Pulmonary artery endothelial cell (primary cell): ENCODE measurements at places on chromosomes 5 and 9. TPM values are rescaled to one million over a fixed set of nuclear protein-coding genes. Genes with fewer than 3 reads are reported as not detected.

GRCh38 chr5:39194466-39195136, 24.8 kb downstream of the FYB1 start:
- DNase-seq = no peak

GRCh38 chr5:9105851-9106250, 440.0 kb downstream of the SEMA5A start:
- no peak for DNase-seq

DNA sequence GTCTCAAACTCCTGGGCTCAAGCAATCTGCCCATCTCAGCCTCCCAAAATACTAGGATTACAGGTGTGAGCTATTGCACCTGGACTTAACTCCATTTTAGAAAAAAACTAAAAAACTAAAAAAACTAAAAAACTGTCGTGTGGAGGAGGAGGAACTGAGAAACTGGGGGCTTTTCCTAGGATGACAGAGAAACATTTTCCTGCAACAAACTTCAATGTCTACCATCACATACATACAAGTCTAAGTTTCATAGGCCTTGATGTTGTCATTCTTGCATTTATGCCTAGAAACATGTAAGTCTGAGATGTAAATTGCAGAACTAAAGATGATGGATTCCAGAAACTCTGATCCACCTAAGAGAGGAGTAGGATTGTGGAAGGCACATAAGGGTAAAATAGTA, 556.8 kb downstream of the RAB3C start:
- no peak for DNase-seq

DNA sequence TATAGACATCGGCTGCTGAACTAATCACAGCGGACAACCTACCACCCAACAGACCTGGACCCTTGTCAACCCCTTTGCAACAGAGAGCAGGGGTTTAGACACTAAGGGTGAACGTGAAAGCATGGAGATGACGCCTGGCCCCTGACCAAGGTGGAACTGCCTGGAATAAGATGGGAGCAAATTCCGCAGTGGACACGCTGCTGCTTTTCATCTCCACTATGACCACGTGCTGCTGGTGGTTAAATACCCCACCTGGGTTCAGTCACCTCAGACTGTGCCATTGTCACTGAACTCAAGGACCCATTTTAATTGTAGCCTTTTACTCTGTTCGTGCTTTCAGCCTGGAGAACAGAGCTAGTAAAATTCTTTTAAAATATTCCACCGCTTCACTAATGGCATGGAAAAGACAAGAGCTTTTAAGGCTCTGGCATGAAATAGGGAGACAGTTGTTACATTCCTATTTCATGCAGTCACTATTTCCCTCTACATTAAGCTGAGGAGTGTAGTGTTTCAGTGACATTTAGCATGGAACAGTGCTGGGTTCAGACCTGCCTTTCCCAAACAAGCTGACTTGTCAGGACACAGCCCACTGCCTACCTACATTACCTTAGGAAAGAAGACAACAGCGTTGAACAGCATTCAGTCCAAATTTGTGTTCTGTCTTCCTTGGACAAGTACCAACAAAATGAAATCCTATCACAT, 96.8 kb downstream of the ANKRD18B start:
- no peak for DNase-seq

DNA sequence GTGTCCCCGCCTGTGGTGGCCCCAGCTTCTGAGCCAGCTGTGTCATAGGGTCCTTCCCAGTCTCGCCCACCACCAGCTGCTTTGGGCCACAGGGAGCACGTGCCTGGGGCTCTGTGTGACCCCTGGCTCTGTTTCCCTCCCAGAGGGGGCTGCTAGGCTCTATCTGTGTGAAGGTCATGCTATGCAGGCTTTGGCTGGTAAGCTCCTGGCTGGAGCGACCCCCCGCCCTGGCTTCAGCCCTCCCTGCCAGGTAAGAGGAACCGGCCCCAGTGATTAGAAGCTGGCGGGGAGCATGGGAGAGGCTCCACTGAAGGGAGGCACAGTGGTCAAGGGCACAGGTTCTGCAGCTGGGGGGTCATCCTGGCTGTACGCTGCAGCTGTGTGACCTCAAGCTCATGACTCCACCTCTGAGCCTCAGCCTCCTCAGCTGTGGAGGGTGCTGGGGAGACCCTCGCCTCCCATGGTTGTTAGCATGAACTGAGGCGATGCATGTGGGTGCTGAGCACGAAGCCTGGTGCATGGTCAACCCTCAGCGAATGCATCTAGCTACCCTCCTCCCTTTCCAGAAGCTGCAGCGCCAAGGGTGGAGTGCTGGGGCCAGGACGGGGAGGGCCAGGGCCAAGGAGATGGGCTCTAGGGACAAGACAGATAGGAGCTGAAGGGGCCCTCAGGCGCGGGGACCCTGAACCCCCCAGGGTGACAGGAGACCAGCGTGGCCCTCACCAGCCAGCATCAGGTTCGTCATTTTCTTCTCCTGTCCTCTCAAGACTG, 163.8 kb upstream of the MVB12B start:
- no peak for DNase-seq

DNA sequence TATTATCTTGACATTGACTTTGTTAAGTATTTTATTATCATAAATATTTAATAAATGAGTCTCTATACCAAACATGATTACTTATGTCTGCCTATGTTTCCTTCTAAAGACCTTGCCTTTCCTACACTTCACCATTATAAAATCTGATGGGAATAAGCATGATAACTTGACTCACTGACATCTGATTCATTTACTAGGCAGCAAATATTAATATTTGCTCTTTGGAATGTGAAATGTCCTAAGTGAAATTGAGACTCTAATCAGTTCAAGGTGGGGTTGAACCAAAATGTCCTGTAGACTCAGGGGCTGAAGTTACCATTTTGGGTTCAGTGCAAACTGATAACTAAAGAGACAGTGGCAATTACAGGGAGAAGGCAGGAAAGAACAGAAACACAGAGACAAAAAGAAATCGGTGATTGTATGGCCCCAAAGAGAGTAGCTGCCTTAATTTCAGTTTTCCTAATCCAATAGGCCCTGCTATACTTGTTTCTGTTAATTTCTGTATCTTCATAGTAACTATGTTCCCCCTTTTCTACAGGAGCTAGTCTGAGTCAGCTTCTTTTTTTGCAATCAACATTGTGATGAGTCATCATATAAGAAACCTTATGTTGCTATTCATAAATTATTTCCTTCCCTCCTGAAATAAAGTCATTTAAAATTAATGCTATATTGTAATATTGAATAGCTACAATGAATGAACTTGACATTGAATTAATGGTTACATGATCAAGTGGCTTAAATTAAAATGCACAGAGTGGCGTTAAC, 296.8 kb downstream of the PDE4D start:
- no peak for DNase-seq

LYRM7 gene
- 6.7 and 7.4 TPM in 2 replicates for total RNA-seq

DNA sequence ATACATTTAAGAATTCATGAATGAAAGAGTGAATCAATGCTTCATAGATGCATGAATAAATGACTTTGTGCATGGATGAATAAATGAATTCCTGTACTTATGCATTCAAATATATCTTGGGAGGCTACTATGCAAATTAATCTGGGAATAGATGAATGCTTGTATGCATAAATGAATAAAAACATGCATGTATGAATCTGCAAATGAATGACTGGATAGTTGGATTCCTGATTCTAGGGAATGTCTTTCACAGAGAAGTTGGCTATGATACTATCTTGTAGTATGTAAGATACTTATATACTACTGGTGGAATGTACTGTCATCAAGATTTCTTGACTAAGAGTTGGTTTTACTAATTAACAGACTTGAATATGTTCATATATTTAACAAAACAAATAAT, 75.3 kb upstream of the ASTN2 start:
- no peak for DNase-seq

GRCh38 chr5:57817001-57817453, 334.4 kb upstream of the ACTBL2 start:
- DNase-seq = no peak

GRCh38 chr5:143201589-143201988, 201.9 kb downstream of the NR3C1 start:
- DNase-seq = no peak

DNA sequence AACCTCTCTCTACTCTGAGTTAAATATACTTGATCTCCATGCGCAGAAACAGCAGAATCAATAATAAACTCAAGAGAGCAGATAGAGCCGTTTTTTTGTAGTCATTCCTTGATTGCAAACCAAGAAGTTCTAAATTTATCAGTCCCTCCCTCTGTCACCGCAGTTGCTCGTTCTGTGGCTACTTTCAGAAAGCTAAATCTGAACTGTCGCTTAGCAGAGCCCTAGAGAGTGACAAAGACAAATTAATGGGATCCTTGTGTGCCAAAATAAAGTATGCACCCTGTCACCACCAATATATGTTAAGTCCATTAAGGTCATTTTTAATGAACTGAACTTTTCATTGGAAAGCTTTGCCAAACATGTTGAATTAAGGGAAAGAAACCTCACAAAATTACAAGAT, 218.3 kb downstream of the ADAMTSL1 start:
- no peak for DNase-seq

CCDC192 gene
- not detected in 2 replicates for total RNA-seq

DNA sequence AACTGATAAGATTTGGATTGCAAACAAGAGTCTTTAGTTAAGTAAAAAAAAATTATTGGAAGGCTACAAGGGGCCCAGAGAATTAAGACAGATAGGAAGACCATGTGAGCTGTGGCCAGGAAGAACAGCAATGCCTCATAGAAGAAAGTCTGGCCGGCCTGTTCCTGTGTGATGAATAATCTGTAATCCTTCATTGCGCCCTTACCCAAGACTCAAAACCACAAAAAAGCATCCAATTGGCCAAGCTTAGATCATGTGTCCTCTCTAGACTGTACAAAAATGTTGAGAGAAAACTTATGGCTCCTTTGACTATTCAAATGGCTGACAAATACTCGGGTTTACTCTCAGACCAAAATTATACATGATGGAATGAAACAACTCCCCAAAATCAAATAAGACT, 1383.5 kb downstream of the PTPRD start:
- DNase-seq = no peak

DNA sequence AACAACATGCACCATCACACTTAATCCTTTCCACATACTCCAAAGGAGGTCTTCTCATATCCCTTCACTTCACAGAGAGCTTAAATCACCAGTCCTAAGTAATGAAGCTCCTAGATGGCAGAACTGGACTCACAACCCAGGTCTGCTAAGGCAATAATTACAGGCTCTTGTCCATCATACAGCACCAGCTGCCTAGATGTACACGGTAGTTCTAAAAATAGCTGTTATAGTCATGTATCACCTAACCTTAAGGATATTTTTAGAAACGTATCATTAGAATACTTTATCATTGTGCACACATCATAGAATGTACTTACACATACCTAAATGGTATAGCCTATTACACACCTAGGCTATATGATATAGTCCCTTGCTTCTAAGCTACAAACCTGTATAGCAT, 644.6 kb upstream of the RGMB start:
- no peak for DNase-seq

PALM2AKAP2 gene
- total RNA-seq = under 0.01 and 0.46 TPM in 2 replicates

DNA sequence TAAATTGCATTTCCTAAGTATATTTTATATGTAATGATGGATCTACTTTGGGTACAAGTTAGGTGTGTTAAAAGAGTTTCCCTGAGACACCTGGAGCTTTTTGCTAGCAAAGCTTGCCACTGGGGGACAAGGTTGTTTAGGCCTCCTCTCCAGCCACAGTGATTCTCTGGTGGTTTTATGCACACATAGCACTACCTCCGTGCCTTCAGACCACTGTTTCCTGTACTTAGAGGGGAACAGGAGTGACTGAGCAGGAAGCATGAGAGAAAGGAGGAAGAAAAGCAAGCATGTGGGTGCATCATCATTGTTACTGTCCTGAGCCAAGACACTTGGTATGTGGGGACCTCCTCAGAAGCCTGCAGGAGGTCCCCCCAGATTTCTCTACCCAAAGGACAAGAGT, 272.1 kb downstream of the RASEF start:
- no peak for DNase-seq

GRCh38 chr5:172612771-172613170, 28.3 kb upstream of the NEURL1B start:
- DNase-seq = no peak

DNA sequence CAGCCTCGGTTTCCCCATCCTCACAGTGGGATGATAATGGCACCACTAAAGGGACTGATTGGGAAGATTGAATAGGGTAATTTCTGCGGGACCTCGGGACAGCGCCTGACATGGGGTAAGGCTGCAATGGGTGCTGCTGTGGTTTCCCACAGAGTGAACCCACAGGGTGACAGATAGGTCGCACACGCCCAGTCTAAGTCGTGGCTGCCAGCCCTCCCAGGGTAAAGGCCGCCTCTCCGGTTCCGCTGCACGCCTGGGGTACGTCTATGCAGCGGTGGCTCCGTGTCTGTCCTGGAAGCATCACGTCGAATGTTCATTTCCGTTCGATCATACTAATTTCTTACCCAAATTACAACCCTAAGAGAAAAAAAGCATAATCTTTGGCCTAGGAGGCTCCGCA, 631 bp downstream of the CFAP77 start:
- DNase-seq = no peak

SNCB gene
- 0.07 TPM in 1 of 2 replicates, not detected in the other for total RNA-seq

DNA sequence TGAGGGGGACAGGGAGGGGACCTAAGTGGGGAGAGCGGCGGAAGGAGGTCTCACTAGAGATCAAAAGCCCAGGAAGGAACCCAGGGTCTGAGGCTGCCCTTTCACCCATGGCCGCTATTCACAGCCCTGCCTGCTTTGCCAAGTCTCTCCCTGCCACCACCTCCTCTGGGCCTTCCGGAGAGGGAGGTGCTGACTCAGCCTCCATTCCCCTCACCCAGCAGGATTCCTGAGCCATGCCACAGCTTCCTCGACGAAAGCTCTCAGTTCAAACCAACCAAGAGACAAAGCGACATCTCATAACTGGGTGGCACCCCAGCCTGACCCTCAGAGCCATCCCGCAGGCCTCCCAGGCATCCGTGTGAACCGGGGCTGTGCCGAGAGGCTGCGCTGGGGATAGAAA, 36.7 kb downstream of the PAX5 start:
- DNase-seq = no peak

- DNase-seq = no peak
Measured at GRCh38 chr5:96734871-96735325, 72.7 kb downstream of the CAST start.

- DNase-seq = peak; percentile 50
Measured at GRCh38 chr5:163503106-163504078, 2.0 kb upstream of the MAT2B start.
